GM12878 (cell line): ENCODE measurements at places on chromosomes 5 and 9. TPM values are rescaled to one million over a fixed set of nuclear protein-coding genes. Genes with fewer than 3 reads are reported as not detected.

The PDE8B gene
- total RNA-seq: 0.05 TPM in 1 of 2 replicates, not detected in the other

The TTC39B gene
- 2.4 and 3.6 TPM in 2 replicates for total RNA-seq

The IL5 gene
- not detected in 2 replicates for total RNA-seq

The PANK3 gene
- 43.7 and 47.6 TPM in 2 replicates for total RNA-seq

The TENT4A gene
- total RNA-seq: 26.1 and 30.6 TPM in 2 replicates

The SPATA31D4 gene
- not detected in 2 replicates for total RNA-seq

The SLIT3 gene
- total RNA-seq: 0.05 TPM in 1 of 2 replicates, not detected in the other

The CDKN2B gene
- total RNA-seq: 0.15 and 0.19 TPM in 2 replicates

The PLEKHG4B gene
- 0.05 and 0.08 TPM in 2 replicates for total RNA-seq

The FGFR4 gene
- 0.77 and 1.6 TPM in 2 replicates for total RNA-seq

The SLC23A1 gene
- total RNA-seq: 4.1 and 4.7 TPM in 2 replicates

The TNFSF15 gene
- total RNA-seq: not detected in 2 replicates

The ERCC6L2 gene
- 25.2 and 27.1 TPM in 2 replicates for total RNA-seq

The NUTM2G gene
- not detected in 2 replicates for total RNA-seq

The PGM5 gene
- 0.19 and 0.28 TPM in 2 replicates for total RNA-seq

The PRDM9 gene
- total RNA-seq: not detected in 2 replicates

The CTSV gene
- 0.21 and 0.36 TPM in 2 replicates for total RNA-seq

The EGFL7 gene
- 0.46 and 0.64 TPM in 2 replicates for total RNA-seq

The OBP2B gene
- not detected in 2 replicates for total RNA-seq

The IRF1 gene
- 68.0 and 74.1 TPM in 2 replicates for total RNA-seq

The ABCA1 gene
- total RNA-seq: 0.56 and 0.61 TPM in 2 replicates

The C9orf50 gene
- total RNA-seq: not detected in 2 replicates

The SAPCD2 gene
- total RNA-seq: 30.0 and 32.5 TPM in 2 replicates

The C7 gene
- total RNA-seq: 0.82 and 0.90 TPM in 2 replicates

The ADRB2 gene
- total RNA-seq: 0.11 and 0.18 TPM in 2 replicates

The IRGM gene
- total RNA-seq: 0.38 TPM in 1 of 2 replicates, not detected in the other

The LOX gene
- 0.37 and 0.69 TPM in 2 replicates for total RNA-seq

The CXCL14 gene
- total RNA-seq: not detected in 2 replicates

The CBY3 gene
- not detected in 2 replicates for total RNA-seq

The IL9 gene
- not detected in 2 replicates for total RNA-seq

The SLC45A2 gene
- total RNA-seq: not detected in 2 replicates

The TMEM215 gene
- total RNA-seq: not detected in 2 replicates

The CEP72 gene
- total RNA-seq: 13.5 and 13.7 TPM in 2 replicates

The GPRIN1 gene
- 14.2 and 16.3 TPM in 2 replicates for total RNA-seq

The PSMB7 gene
- 172 and 174 TPM in 2 replicates for total RNA-seq
